ENCODE measurements at places on chromosomes 1 and 21.

DNA sequence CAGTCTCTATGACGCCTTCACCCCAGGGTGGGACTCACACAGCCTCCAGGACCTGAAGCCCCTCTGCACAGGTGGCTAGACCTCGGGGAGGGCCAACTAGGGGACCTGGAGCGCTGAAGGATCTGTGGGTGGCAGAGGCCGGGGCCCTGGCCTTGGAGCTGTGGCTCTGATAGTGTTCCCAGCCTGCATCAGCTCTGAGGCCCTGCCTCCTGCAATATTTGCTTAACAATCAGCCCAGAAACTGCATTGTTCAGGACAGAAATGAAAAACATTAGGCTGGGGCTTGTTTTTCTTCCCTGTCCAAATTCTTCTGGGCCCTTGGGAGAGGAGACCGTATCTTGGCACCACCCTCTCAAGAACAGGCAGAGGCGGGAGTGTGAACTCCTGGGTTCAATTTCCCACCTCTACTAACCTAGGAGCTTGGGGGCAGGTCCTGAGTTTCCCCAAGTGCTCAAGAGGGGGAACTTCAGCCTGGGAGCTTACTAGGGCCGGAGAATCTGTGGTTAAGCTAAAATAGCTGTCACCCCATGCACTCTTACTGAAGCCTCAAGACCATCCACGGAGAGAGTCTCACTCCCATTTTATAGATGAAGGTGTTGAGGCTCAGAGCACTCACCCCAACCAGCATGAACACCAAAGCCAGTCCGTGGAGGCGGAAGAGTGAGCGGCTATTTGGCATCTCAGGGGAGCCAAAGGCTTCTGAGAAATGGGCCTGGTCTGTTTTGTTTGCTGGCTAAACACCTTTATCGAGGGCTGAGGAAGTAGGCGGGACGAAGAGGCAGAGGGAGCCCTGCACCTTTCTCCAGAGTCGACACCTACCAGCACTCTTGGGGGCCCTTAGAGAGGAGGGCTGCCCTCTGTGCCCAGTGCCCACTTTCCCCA lies 18.8 kb upstream of the CASZ1 start:
- DNase-seq: no peak

- DNase-seq: no peak
Observed at GRCh38 chr21:36461277-36461917, 18.5 kb downstream of the CLDN14 start.

DNA sequence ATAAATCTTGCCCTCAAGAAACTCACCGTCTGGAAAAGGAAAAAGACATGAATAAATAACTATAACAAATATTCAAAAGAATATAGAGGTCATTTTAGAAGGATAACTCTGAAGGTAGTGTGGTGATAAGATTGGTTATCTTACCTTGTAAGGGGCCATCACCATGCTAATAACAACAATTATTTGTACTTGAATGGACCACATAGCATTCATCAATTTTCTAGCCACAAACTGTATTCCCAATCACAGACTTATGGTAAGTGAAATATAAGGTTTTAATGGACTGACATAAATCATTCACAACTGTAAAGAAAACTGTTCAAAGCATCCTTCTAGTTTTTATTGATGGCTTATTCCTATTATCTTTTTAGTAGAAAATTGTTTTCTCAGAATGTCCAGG lies 57.8 kb downstream of the HMCN1 start:
- no peak for DNase-seq

DNA sequence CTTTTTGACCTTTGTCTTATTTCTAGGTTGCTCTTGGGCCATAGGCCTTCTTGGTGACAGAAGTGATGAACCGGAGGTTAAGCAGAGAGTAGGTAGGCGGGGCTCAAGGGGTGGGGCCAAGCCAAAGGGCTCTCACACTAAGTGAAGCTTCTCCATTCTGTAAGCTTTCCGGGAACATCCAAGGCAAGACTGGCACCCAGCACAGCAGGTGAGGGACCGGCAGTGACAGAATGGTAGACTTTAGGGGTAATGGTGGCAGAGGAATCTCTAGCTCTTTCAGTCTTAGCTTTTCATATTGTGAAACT lies at the start of gene TNFAIP8L2:
Gene TNFAIP8L2 (plus strand): TSS at position 135 of the 305 bp plus-strand sequence. CDS start 2,049 bp downstream, outside the sequence.
- no peak for DNase-seq

DNA sequence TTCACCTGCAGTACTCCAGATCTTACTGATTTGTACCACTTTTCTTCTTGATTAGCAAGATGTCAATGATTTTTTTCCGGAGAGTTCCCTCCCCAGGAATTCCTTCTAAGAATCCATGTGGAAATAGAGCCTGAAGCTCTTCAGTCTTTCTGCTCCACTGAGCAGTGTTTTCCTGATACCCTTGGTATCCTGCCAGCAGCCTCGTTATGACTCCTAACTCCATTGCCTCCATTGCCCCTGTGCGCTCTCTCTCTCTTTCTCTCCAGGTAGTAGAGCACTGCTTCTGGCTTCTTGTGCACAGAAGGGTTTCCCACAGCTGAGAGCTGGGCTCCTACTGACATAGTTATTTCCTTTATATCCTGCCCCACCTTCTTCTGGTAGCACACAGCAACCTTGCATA lies 12.2 kb downstream of the UBE2U start:
- no peak for DNase-seq

GRCh38 chr1:234889643-234890042 lies 239.0 kb downstream of the TOMM20 start:
- no peak for DNase-seq

DNA sequence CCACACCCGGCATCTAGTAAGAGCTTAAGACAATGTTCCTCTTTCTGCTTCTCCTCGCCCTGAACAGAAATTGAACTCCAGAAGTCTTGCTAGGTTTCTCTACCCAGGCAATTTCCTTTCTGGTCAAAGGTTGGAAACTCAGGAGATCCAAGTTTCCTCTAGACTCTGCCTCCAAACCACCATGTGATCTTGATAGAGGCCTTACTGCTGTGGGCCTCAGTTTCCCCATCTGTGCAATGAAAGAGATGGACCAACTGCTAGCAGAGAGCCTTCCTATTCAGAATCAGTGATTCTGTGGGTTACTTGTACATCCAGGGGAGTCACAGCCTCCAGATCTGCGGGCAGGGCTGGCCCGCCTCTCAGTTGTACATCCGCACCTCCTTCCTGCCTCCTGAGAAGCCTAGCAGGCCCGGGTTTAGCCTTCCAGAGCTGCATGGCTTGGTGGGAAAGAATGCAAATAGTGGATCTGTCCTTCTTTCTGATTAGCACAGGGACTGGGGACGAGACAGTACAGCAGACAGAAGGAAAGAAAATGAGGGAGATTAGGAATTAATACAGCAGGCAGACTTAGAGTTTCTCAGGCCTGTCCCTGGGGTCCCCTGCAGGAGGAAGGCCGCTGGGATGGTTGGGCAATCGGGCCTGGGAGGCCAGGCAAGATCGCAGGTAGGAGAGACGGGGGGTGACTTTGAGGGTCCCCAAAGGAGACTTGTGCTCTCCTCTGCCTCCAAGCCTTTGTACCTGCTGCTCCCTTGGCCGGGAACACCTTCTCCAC lies 83.9 kb downstream of the PAX7 start:
- no peak for DNase-seq

GRCh38 chr1:5742801-5743200 lies 249.4 kb downstream of the NPHP4 start:
- DNase-seq: no peak

- DNase-seq: no peak
Observed at GRCh38 chr1:48207131-48207530, 15.4 kb upstream of the SLC5A9 start.

DNA sequence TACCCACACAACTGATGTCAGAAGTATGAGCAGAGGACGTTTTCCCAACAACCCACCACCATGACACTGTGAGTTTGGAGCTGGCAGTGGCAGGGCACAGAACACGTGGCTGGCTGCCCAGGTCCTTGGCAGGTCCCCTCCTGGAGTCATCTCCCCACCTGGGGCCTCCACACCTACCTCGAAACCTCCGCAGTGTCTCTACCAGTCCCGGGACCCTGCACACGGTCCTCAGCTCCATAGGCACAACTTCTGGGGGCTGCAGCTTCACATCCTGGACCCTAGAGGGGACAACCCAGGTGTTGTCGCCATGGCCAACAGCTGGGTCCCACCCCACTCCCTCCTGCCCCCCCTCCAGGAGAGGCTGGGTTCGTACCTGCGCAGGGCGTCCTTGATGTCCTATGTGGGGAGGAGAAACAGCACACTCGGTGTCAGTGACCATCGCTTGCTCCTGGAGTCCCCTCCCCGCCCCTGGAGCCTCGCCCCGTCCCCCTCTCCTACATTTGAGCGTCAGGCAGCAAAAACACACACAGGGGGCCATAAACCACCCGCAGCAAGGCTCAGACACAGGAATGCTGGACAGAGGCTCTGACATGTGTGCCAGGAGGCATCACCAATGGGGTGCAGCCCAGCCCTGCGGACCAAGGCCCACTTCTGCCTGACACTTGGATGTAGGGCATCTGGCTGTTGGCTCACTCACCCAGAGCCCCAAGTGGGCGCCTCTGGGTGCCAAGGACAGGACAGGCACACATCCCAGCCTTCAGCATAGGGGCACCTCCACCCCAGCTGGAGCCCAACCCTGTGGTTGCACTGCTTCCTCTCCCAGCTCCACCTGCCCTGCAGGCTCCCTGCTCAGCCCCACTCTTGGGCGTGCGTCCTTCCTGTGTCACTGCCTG lies 9.6 kb downstream of the TRIM11 start:
- DNase-seq: no peak

DNA sequence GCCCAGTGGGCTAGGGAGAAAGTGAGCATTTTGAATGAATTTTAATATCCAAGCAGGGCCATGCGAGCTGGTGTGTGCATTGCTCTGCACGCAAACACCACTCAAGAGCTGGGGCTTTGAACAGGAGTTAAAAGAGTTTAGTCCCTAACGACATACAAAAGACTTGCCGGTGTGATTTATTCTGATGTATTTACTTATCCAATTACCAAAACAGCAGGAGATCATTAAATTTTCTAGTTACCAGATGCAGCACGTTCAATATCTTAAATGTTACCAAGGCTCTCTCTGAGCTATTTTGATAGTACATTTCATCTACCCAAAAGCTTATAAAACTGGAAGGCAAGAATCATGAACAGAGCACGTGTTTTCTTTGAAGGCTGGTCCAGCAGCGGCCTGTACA lies 30.0 kb upstream of the DMRTA2 start:
- DNase-seq: no peak

- no peak for DNase-seq
Observed at GRCh38 chr1:73593804-73594203, 604.2 kb downstream of the LRRIQ3 start.

DNA sequence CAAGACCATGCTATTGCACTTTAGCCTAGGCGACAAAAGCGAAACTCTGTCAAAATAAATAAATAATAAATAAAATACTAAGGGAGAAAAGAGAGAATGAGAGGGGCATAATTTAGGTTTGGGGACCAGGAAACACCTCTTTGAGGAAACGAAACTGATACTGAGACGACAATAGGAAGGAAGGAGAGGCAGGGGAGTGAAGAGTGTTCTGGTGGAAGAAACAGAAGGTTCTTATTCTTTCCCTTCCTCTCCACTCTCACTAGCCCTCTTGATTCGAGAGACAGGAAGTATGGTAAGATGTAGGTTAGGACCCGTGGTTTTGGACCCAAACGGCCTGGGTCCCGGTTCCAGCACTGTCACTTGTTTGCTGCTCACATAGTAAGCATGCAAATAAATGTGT lies 1.6 kb upstream of the NKAIN1 start:
- no peak for DNase-seq

DNA sequence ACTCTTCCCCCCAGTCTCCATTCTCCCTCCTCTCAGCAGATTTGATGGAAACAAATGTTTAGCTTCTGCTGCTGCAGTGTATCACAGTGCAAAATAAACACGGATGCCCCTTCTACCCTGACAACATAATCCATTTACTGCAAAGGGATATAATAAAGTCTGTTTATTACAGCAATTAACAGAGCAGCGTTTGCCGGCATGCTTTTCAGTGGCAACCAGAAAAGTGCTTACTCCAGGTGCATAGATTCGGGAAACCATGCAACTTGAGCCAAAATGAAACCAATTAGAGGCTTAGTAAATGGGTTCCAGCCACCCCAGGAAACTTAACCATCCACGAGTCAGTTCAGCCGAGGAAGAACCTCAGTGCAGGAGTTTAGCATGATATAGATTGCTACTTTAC lies 12.9 kb upstream of the LEMD1 start:
- DNase-seq: no peak

- peak; percentile 97 for DNase-seq
Observed at GRCh38 chr1:234907940-234908405, 220.7 kb downstream of the TOMM20 start.

DNA sequence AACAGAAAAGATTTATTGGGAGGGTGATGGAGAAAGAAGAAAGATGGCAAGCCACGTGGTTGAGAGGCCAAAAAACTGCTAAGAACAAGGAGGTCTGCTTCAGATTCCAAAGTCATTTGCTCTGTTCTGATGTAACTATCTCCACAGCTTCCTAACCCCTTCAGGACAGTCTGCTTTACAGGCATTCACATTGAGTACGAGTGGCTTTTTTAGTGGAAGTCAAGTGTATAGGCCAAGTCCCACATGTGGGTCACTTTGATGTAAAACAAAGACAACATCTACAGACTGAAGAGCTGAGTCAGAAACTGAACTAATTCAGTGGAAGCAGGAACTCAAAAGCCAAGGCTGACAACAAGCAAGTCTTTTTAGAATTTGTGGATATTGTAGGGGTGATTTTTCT lies 128.7 kb upstream of the F3 start:
- no peak for DNase-seq

GRCh38 chr1:112048421-112048820 lies 59.0 kb upstream of the KCND3 start:
- DNase-seq: no peak

DNA sequence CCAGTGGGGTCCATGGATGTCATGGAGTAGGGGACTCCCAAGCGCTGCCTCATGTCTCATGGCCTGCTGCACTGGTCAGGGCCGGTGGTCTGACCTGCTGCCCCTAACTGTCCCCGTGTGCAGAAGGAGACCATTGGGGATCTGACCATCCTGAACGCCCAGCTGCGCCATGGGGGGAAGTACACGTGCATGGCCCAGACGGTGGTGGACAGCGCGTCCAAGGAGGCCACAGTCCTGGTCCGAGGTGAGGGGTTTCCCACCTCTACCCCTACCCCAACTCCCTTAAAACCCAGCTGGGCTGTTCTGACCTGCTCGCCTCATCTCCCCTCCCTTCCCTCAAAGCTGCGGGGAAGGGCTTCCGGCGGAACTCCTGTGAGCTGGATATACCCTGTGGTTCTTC lies 18.6 kb downstream of the TMEM81 start:
- no peak for DNase-seq

- no peak for DNase-seq
Observed at GRCh38 chr1:100266741-100267140, 725 bp downstream of the RTCA start.

DNA sequence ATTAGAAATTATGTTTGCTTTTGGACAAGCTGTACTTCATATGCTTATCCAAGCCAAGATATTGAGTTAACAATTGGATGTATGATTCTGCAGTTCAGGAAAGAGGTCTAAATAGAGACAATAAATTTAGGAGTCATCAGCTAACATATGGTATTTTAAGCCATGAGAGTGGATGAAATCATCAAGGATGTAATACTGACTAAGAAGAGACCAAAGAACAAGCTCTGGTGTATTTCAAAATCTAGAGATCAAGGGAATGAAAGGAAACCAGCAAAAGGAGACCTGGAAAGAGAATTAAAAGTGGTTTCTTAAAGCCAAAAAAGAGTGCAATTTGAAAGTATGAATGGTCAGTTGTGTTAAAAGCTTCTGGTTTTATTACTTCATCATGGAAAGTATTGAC lies 183.6 kb upstream of the BEND5 start:
- DNase-seq: no peak

- DNase-seq: no peak
Observed at GRCh38 chr1:20573987-20574386, 14.9 kb upstream of the CDA start.
